Tibial nerve (tissue), 4 donors: ENCODE measurements at places on chromosomes 5 and 9. TPM values are rescaled to one million over a fixed set of nuclear protein-coding genes. Genes with fewer than 3 reads are reported as not detected.
A peak's percentile ranks its signal among the peaks of the same experiment; 100 is the strongest.

Gene PTGDS
- 1,059 TPM for total RNA-seq

Gene C5
- 25.3 TPM for total RNA-seq

Gene F2RL1
- 0.30 TPM for total RNA-seq

Gene ADRB2
- total RNA-seq: 9.8 TPM

Gene C5orf52
- not detected for total RNA-seq

GRCh38 chr5:149062371-149063016, 368 bp downstream of the SH3TC2 start:
- DNase-seq: no peak

DNA sequence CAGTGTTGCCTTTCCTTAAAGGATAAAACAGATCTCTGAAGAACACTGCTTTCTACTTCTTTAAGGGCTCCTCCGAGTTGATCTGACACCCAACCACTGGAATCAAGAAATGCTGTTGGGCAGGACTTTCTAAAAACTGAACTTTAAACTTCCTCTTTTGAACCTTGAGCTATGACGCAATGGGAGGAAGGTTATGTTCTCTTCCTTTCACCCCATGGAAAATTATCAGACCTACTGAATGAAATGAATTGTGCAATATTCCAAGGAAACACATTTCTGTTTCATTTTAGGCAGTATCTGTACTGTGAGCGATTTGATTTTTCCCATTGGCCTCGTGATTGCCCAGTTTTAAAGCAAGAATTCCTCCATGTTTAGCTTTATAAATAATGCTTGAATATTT, 206.0 kb upstream of the PRR16 start:
- DNase-seq: peak; percentile 19

- DNase-seq: peak; percentile 98
These were observed 12.1 kb downstream of the OR2V2 start for GRCh38 chr5:181159286-181160151.

- no peak for DNase-seq
These were observed 14.3 kb downstream of the SNX30 start for GRCh38 chr9:112764837-112765236.

GRCh38 chr9:130213911-130214761, 41.9 kb downstream of the NCS1 start:
- DNase-seq: no peak

DNA sequence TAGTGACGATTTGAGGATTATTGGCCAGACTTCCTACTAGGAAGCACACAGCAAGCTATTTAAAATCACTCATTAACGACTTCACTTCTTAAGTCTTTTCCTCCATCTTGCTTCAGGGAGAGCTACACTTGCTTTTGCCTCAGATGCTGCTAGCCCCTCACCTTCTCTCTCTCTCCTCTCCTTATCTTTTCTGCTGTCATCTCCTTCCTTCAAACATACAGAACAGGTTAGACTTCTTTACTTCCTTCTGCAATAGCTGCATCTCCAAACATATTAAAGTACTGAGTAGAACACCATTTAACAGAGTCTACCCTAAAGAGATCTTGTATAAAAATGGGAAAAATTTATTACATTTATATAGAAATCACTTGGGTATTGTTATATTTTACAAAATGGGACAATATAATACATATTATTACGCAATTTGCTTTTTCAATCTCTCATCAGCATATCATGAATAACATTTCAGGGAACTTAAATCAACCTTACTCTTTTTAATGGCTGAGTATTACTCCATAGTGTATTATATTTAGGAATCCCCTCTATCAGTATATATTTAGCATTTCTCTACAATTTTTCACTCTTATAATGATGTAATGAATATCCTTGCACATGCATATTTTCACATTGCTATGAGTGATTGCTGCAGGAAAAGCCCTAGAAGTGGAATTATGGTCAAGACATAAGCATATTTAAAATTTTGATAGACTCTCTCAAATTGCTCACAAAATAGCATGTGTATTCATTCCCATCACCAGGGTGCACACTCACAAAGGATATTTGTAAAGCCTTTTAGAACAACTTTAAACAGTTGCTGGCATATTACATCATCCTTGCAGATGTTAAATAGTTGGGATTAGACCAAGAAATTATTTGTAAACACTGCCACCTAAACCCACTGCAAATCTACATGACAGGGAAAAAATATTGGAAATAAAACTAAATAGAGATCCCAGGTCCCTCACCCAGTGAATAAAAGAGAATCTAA, 164.5 kb upstream of the NFIB start:
- no peak for DNase-seq

DNA sequence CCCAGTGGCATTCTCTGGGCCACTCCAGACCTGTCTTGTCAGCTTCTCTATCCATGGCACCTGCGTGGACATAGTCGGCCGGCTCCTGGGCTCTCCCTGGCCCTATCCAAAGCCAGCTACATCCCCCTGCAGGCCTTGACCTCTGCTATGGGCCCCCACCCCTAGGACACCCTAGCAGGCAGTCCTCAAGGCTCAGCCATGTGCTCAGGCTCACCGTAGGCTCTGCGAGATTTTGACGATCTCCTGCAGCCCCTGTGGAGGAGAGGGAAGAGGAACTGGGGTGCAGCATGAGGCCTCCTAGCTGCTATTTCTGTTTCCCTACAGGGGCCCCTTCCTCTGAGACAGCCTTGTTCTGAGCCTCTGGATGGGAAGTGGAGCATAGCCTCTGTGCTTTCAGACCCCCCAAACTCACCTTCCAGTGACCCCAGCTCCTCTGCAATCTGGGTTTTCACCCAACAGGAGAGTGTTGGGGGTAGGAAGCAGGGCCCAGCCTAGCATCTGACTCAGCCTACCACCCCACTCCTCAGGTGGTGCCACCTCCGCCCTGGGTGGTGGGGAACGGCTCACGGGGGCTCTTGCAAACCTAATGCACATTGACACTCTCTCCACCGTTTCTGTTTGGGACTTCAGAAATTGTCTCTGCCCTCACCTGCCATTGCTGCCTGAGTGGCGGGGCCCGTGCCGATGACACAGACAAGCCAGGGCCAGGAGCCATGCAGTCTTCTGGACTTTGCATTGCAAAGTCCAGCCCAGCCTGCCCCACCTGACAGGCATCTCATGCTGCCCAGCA, 36.7 kb downstream of the HRH2 start:
- DNase-seq: no peak

GRCh38 chr5:72510610-72511181, 3.5 kb upstream of the ZNF366 start:
- DNase-seq: no peak

GRCh38 chr5:31770998-31771397, 132.1 kb downstream of the PDZD2 start:
- DNase-seq: no peak

- DNase-seq: no peak
These were observed 87.6 kb downstream of the VAV2 start for GRCh38 chr9:133904346-133905090.

GRCh38 chr9:114551750-114552685, 35.6 kb upstream of the ATP6V1G1 start:
- DNase-seq: no peak

DNA sequence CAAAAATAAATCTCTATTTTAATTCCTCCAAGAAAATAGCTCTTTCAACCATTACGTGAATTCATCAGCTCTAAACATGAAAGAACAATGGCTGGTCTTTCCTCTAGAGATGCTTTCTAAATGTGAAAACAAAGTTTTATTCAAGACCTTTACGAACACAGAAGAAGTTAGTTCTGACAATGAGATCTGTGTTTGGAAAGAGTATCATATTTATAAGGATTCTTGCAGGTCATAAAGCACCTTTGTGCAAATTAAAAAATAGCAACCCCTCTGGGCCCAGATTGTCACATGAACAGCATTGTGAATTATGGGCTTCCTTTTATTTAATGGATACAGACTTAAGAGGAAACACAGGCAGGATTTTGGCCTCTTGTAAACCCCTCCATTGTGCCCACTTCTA, 17.7 kb upstream of the FTMT start:
- no peak for DNase-seq

DNA sequence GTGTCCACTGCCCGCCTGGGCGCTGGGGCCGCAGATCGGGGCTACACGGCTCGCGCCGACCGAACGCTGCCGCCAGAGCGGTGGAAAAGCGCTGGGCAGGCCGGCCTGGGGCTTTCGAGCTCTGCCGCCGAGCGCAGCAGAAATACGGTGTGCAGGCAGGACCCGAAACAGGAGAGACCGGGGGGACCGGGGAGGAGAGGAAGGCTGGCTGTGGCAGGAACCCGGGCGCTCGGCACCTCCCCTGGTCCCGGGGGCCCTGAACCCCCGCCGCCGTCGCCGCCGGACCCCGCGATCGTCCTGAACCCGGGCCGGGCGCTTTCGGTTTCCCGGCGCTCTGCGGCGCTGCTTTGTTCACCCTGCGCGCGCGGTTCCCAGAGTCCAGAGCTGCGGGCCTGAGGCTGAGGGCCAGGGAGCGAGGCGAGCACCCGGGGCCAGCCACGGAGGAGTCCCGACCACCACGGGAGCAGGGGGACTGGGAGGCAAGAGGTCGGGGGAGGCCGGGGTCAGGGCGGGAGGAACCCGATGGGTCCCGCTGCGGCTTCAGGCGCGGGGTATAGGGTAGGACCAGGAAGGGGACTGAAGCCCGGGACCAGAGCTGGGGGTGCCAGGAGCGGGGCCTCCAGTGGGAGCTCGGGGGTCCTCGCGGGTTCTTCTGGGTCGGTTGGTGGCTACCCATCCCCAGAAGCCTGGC, 12.0 kb downstream of the IRX2 start:
- DNase-seq: no peak

DNA sequence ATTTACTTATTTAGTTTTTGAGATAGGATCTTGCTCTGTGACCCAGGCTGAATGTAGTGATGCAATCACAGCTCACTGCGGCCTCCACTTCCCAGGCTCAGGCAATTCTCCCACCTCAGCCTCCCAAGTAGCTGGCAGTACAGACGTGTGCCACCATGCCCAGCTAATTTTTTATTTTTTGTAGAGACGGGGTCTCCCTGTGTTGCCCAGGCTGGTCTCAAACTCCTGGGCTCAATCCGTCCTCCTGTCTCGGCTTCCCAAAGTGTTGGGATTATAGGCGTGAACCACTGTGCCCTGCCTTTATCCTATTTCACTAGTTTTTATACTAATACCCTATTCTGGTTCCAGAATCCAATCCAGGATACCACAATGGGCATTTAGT, 6.8 kb downstream of the RPS14 start:
- DNase-seq: no peak

- DNase-seq: no peak
These were observed 38.9 kb downstream of the LPAR1 start for GRCh38 chr9:110999379-110999778.

- DNase-seq: no peak
These were observed 179.1 kb downstream of the CWC27 start for GRCh38 chr5:64947801-64948200.
